ENCODE measurements at places on chromosomes 16 and 17. TPM values are rescaled to one million over a fixed set of nuclear protein-coding genes. Genes with fewer than 3 reads are reported as not detected.
A peak's percentile ranks its signal among the peaks of the same experiment; 100 is the strongest.

DNA sequence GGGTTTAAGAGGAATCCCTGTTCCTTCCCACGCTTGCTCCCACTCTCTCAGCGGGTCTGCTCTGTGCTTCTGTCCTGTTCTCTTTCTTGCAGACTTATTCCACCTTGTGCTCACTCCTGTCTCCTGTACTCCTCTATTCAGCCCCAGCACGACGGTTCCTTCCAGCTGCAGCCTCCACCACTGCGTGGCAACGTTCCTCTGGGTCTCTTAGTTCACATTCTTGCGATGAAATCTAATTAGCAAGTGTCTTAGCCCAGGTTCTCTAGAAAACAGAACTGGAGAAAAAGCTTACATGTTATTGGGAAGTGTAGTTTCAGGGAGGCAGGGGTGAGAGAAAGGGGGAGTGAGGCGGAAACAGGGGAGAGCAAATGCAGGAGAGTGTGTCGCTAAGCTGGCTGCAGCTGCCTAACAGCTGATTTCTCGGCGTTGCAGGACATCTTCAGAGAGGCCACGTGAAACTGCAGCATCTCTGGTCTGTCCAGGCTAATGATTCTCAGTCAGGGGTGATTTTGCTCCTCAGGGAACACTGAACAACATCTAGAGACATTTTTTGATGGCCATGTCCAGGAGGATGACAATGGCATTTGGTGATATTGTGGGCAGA is 213.2 kb upstream of the NLRP1 start:
- no peak for DNase-seq

DNA sequence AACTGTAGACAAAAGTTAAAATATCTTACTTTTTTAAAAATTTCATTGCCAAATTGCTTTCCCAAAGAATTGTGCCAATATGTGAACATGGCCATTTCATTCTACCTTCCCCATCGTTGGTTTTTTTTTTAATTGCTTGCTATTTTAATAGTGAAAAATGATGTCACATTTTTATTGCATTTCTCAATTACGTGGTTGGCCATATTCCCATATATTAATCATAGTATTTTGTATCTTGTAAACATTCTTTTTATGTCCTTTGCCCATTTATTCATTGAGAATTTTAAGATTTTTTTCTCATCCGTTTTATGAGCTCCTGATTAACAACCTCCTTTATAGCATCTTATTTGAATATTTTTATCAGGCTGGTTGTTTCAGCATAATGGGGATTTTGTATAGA is 7.2 kb downstream of the OMG start:
- DNase-seq = no peak

- no peak for DNase-seq
These were observed at the start of gene MT3 for GRCh38 chr16:56589141-56590039. TSS of gene MT3 (plus strand) at chr16:56589528. CDS start at chr16:56589591, 63 bp downstream.

- DNase-seq = no peak
These were observed 32.6 kb upstream of the ACSF3 start for GRCh38 chr16:89061086-89061485.

DNA sequence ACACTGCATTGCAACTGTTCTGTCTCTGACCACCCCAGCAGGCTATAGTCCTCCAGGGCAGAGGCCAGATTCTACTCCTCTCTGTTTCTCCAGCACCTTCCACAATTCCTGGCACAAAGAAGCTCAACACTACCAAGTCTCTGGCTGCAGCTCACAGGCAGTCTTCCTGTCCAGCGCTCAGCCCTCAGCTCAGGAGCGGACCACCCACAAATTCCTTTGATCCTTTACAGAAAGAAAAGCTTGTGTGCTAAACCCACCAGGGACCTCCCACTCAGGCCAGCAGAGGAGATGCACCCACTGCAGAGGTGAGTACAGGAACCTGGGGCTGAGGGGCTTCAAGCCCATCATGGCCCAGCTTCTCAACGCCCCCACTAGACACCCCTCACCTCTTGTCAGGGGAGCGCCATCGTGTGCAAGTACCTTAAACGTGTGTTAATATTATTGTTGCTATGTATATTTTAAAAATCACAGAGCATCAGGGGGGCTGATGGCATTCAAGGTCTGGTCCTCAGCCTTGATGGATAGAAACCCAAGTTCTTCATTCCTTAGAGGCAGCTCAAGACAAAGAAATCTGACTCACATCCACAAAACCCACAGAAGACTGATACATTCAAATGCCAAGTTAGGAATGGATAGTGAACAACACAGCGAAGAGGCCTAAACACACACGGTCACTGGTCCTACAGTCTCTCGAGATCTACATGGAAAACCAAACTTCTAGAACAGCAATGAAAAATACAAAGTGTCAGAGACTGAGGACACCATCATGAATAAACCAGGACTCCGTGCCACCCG is 8.4 kb downstream of the HSDL1 start:
- DNase-seq = no peak

- DNase-seq = no peak
These were observed 79.8 kb downstream of the CMIP start for GRCh38 chr16:81524382-81524781.

DNA sequence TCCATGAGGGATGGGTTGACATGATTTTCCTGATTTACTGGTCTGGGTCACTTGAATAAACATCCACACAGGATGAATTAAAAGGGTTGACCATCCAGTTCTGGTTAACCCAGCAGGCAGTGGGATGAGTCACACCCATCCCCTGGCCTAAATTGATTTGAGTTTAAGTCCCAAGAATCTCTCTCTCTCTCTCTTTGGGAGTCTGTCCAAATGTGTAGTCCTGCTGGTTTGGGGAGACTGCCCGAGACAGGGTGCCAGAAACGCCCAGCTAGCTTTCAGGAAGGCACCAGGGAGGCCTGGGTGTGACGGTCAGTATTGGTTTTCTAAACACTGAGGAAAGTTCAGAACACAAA is 38.8 kb downstream of the SCPEP1 start:
- no peak for DNase-seq

PDIA2 gene
- 1.3 TPM for total RNA-seq

TNP2 gene
- total RNA-seq = not detected

- DNase-seq = no peak
These were observed 215.6 kb downstream of the TMEM114 start for GRCh38 chr16:8374586-8375231.

C1QTNF1 gene
- total RNA-seq = 2.5 TPM

DNA sequence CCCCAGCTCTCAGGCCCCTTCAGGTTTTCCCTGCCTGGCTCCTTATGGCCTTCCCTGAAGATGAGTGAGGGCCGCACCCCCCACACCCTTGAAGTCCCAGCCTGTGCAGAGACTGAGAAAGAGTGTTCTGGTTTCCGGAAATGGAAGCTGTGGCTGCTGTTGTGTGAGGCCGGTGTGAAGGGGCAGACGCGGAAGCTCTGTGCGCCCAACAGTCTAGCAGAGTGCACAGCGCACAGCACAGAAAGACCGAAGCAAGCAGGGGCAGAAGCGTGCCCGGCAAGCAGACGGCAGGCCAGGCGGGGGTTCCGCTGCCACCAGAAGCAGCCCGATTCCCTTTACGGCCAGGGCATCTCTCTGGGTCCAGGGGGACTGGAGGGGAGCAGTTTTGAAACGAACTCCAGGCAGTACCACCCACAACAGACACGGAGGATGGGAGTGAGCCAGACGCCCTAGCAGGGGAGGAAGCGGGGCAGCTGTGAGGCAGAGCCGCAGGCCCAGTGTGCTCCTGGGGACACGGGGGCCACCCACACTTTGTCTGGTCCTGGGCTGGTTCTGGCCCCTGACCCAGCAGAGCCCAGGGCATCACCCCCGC is 16.7 kb downstream of the TPSG1 start:
- no peak for DNase-seq

- no peak for DNase-seq
These were observed 49.5 kb downstream of the COX4I1 start for GRCh38 chr16:85848986-85849385.

GRCh38 chr17:2050300-2051060 is 4.4 kb upstream of the HIC1 start:
- peak; percentile 77 for DNase-seq

DNA sequence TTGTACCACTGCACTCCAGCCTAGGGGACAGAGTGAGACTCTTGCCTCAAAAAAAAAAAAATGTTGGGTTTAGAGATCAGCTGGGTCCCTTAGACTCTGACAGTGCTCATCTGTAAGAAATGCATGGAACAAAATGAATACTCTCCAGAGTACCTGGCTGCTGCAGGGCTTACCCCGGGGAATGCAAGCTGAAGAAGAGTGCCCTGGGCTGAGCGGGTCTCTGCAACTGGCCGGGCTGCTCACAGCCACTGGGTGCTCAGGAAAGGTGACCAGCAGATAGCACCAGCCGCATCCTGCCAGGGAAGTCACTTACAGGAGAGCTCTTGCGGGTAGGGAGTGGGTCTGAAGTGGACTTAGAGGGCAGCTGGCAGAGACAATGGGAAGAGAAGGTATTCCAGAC is 82.1 kb downstream of the GAS7 start:
- DNase-seq = no peak
